Stimulated activated CD4-positive, alpha-beta T cell treated with anti-CD3 and anti-CD28 coated beads, Interleukin-4, amount 100 ng/mL, for 48 hours (primary cell): ENCODE measurements at places on chromosomes 2 and 18.
A peak's percentile ranks its signal among the peaks of the same experiment; 100 is the strongest.

DNA sequence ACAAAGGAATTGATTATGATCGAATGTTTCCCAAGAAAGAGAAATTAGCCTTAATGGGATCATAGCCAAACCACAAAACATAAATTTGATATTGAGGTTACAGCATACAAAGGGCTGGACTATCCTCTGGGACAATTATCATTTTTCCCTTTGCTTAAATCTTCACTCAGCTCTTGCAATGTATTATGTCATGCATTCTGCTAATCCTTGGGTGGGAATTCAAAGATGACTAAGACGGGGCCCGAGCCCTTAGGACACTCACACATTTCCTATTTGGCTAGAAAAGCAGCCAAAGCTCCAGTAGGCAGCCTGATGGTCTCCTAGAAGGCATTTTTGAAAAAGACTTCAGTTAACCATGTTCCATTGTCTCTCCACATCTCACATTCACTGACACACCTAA, 17.2 kb upstream of the NMI start:
- no peak for DNase-seq

DNA sequence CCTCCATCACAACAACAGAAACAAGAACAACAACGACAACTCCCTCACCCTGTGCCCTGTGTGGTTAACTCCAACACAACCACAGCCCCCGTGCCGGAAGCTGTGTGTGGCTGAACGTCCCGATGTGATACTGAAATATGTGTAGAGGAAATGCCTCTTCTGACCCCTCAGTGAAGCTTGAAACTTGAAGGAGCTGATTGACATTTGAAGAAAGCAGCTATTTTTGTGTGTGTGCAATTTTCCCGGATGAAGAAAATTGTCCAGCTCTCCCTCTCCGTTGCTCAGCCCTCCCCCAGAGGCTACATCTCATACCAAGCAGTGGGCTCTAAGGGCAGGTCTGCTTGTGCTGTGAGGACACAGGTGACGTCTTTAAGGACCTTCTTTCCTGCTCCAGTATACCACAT, 173.8 kb downstream of the ICOS start:
- peak; percentile 38 for DNase-seq

DNA sequence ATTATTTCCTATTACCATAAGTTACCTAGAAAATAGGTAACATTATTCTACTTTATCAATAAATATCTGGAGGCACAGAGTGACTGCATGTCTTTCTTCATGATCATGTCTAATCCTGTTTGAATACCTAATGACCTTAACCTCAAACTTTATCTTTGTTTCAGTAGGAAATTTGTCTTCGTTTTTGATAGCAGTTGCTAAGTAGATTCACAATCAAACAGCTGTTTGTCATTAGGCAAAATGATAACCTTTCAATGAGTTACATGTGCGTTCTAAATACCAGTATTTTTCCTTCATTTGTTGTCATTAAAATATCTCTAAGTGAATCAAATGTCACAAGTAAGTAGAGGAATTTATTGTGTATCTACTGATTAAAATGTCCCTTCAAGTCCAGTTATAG, 473.8 kb downstream of the NRXN1 start:
- no peak for DNase-seq

DNA sequence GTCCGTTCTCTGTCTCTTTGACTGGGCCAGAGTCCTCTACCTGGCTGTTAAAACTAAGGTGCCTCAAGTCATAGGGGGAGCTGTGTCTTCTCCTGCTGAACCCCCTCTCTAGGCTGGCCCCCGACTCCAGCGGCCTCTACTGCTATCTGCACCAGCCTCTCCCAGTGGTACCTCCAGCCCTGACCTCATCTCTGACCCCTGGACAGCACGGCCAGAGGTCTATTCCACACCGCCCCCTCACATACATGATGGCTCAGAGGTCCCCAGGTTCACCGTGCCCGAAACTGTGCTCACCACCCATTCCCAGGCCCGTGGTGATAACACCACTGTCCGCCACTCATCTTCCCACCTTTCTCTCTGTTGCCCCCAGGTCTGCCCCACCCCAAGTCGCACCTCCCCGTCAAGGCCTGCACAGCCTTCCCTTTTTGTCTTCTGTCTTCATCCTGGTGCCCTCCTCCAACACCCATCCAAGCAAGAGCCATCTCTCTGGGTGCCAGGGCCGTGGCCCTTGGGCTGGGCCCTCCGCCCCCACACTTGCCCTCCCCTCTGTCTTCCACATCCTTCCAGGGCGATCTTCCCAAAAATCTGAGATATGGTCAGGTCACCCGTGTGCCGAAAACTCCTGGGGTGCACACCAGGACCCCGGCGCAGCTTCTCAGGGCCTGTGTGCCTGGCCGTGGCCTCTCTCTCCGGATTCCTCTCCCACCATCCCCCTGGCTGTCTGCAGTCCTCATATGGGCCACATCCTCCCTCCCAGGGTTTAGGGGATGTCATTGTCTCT, 134.4 kb upstream of the ID2 start:
- DNase-seq: no peak

DNA sequence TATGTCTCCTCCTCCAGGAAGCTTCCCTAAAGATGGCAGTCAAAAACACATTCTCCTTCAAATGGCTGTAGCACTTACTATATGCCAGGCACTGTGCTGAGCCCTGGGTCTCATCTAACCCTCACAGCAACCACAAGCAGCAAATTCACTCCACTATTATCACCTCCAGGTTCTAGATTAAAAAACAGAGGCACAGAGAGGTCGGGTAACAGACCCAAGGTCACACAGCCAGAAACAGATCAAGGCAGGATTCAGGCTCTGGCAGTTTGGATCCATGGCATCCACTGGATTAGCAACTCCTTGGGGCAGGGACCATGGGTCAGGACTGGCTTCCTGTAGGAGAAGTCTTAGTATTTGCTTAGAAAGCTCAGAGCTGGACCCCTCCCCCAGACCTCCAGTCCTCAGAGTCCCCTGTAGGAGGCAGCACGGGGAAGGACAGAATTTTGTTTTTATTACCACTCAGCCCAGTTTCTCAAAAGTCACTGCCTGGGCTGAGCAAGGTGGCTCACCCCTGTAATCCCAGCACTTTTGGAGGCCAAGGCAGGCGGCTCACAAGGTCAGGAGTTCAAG, 34.4 kb downstream of the ZFP36L2 start:
- no peak for DNase-seq

DNA sequence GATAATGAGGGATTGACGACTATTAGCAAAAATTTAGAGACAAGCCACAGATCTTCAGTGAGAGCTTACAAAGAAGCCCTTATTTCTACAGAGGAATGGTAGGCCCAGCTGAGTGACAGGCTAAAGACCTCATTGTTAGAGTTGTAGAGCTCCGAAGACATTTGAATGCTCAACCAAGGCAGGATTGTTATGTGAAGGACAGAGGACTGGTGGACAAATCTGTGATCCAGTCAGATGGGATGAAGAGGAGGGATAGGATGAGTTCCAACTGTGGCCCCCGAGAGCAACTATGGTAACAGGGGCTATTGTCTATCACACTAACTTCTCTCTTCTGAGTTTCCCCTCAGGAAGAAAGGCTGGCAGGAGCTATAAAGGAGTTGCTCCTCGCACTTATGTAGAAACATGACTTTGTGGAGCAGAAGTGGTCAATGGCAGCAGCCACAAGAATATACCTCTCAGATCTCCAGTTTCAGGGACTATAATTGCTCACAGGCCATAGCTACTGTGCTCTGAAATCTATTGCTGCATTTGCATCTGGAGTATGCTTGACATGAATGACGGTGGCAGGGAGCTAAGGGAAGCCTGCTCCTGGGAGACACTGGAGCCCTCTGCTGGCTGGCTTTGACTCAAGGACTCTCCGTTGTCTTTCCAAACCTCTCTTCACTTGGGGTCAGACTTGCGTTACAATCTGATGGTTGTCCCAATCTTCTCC, 50.3 kb upstream of the GREB1L start:
- DNase-seq: peak; percentile 4

DNA sequence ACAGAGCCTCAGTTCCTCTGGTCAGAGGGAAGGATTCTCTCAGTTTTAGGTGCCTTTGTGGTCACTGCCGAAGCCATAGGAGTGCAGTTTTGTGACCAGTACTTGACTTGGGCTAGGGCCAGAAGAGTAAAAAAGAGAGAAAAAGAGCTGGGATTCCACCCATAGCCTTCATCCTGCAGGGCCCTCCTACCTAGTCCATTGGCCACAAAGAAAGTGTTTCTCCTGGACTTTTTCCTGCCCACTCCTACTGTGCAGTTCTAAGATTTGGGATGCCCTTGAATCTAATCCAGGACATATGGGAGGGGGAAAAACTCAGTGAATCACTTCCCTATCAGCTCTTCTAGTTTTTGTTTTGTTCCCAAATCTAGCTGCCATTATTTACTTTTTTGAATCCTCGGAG, 26.0 kb downstream of the FAM117B start:
- DNase-seq: no peak

- DNase-seq: no peak
Observed at GRCh38 chr18:13427354-13427753, 208.8 kb downstream of the LDLRAD4 start.

DNA sequence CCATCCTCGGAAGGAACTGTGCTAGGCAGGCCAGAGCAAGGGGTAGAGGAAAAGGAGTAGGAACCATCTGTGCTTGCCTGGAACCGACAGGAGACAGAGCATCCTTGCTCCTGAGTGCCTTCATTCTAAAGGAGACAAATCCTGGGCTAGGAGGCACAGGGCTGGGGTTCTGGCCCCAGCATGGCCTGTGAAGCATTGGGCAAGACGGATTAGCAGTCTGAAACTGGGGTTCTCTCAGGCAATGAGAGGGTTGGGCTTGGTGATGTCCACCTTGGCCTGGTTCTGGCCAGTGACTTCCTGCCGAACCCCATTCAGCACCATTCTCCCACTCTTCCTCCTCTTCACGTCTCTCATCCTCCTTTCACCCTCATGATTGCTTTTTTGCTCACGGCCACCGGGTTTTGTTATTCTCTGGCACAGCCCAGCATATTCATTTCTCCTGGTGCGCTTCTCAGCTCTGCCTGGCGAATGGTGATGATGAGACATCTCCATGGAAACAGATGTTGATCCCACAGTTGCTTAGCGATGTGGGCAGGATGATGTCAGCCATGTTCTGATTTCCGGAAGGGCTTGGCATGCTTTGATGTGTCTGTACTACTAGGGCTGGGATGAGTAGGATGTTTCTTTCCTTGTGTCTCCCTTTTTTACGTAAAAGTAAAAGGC, 127.7 kb downstream of the CAPN13 start:
- DNase-seq: no peak

- DNase-seq: no peak
Observed at GRCh38 chr2:1884933-1885580, 140.7 kb upstream of the PXDN start.

GRCh38 chr18:80187956-80188642, 59.2 kb downstream of the PARD6G start:
- no peak for DNase-seq

GRCh38 chr2:191571163-191571769, 106.7 kb upstream of the NABP1 start:
- no peak for DNase-seq

DNA sequence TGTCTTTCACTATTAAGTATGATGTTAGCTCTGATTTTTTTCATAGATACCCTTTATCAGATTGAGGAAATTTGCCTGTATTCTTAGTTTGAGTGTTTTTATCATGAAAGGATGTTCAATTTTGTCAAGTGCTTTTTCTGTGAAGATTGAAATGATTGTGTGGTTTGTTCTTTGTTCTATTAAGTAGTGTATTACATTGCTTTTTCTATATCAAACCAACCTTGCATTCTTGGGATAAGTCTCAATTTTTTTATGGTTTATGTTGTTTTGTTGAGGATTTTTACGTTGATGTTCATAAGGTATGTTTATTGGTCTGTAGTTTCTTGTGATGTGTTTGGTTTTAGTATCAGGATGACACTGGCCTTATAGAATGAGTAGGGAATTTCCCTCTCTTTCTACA, 19.1 kb downstream of the PDK1 start:
- no peak for DNase-seq

DNA sequence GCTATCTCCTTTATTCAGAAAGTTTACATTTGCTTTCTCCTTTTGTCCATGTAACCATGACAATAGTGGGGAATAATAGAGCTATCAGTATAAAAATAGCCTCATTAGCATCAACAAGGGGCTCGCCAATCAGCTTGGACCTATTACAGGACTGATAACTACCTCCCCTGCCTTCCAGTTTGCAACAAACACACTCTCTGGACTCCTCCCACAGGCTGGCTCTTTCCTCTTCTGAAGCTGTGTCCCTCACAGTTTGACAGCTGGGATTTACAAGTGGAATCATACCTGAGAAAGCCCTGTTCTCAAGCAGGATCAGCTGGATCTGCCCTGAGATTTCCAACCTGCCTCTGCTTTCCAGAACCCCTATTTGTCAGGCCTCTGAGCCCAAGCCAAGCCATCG, 162.5 kb downstream of the GRB14 start:
- DNase-seq: no peak

- no peak for DNase-seq
Observed at GRCh38 chr2:65358678-65359400, 73.6 kb downstream of the SPRED2 start.

- DNase-seq: no peak
Observed at GRCh38 chr18:32383050-32383819, 87.4 kb downstream of the GAREM1 start.

- no peak for DNase-seq
Observed at GRCh38 chr2:213429516-213429915, 145.3 kb downstream of the SPAG16 start.

- no peak for DNase-seq
Observed at GRCh38 chr2:9327873-9328352, 95.4 kb downstream of the ITGB1BP1 start.

GRCh38 chr2:20188851-20189250, 36.1 kb downstream of the SDC1 start:
- no peak for DNase-seq

DNA sequence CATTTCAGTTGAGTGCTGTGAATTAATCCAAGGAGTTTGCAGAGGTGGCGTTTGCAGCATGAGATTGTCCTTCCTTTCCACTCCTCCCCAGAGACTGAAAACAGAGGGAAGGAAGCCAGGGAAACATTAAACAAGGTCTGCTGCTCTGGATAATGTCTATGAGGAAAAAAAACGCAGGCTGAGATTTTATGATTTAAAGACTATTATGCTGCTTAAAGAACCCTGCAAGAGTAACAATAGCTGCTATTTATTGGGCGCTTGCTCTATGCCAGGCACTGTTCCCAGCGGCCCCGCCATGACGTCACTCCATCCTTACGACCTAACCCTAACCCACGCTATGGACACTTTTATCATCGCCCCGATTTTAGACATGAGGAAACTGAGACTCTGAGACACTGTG, 222.4 kb downstream of the BCL2 start:
- DNase-seq: no peak

- no peak for DNase-seq
Observed at GRCh38 chr2:109170645-109171044, 41.6 kb downstream of the SH3RF3 start.

- no peak for DNase-seq
Observed at GRCh38 chr2:233965032-233965603, 47.9 kb downstream of the TRPM8 start.
